Mesendoderm (in vitro differentiated cells): ENCODE measurements at places on chromosomes 4 and X.

DNA sequence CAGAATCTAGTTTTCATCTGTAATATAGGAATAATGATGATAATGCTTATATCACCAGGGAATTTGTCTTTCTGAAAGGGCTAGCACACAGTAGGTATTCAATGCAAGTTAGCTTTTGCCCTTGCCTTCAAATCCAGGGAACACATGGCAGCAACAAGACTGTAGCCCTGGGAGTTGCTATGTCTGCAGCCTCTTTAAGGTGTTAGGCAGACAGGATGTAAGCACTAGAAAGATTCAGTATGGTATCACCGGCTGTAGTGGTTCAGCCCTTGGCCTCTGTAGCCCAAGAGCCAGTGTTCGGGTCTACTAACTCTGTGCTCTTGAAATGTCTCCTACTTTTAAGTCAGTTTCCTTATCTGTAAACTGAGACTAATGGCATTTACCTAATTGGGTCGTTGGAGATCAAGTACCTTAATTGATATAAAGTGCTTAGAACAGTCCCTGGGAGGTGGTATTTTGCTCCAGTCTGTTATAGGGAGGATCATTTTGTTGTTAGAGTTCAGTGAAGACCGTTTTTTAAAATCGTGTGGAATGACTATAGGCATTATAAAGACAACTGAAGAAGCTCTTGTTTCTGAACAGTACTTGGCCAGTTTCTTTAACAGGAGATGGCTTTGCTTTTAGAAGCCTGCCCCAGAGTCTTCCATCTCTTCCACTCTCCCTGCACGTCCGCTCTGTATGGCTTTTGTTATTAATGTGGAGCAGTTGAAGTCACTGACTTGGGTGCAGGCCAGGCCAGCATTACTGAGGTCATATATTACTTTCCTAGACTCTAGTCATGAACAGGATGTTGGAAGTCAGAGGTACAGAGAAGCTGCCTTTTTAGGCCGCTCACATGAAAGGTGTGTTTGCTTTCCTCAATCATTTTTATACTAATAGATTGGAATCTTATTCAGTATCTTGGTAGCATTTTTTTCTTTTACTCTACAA is 44.8 kb downstream of the GAB1 start:
- peak; percentile 69 for DNase-seq

- DNase-seq: no peak
Observed at GRCh38 chr4:76892601-76893000, 5.3 kb downstream of the SOWAHB start.

DNA sequence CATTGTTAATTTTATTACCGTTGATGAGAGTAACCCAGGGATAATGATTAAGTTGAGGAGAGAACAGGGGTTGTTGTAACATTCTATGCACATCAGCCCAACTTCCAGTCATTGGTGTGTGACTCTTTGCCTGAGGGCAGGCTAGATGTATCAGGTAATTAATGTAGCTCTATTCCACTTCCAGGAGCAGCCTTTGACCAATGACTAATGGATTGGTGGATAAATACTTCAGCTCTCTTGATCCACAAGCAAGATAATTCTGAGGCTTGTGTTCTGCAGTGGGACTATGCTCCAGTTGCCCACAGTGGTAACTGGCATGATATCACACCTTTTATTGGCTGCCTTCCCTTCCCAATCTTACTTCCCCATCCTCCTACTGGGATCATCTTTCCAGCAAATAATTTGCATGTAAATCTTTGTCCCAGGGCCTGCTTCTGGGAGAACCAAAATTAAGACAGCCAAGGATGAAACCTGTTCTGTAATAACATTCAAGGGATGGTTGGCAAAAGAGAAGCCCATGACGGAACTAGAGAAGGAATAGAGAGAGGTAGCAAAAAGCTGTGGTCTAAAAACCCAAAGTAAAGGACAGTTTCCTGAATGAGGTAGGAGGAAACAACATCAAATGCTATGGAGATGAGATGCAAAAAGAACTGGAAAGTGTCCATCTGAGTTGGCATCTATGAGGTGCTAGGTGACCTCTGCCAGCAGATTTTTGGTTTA is 241.4 kb upstream of the RPS6KA3 start:
- DNase-seq: no peak

DNA sequence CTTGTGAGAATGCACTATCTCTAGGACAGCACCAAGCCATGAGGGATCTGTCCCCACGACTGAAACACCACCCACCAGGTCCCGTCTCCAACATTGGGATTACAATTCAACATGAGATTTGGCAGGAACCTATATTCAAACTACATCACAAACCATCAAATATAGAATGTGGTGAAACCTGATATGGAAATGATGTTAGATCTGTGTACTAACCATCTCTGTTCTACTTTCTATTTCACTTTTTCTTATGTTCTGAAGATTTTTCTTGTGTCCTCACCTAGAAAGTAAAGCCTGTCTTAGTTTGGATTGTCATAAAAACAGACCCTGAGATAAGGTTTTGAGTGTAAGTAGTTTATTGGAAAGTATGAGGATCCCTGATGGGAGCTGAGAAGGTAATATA is 37.8 kb upstream of the TACR3 start:
- DNase-seq: no peak

GRCh38 chrX:2427147-2427546 is 73.6 kb downstream of the DHRSX start:
- DNase-seq: no peak

DNA sequence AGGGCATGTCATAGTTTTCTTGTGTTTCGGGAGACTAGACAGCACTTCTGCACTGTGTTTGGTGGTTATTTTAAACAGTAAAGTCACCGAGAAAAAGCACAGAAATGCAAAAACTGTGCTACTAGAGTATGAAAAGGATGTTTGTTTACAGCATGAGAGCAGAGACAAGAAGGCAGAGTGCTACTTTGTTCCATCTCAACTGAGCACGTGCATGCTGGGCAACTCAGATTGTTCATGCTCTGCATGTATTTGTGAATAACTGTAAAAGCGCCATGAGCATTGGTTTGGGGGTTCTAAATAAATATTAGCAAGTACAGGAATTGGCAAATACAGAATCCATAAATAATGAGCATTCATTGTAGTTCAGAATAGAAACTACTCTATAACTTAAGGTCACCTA is 7.4 kb downstream of the EVC start:
- no peak for DNase-seq

- peak; percentile 93 for DNase-seq
Observed at GRCh38 chr4:185425647-185426352, at the start of gene UFSP2. TSS of gene UFSP2 (minus strand) at chr4:185425964. CDS start at chr4:185425868, 96 bp downstream.

GRCh38 chr4:71607780-71608677 is 175.8 kb downstream of the GC start:
- DNase-seq: peak; percentile 62

DNA sequence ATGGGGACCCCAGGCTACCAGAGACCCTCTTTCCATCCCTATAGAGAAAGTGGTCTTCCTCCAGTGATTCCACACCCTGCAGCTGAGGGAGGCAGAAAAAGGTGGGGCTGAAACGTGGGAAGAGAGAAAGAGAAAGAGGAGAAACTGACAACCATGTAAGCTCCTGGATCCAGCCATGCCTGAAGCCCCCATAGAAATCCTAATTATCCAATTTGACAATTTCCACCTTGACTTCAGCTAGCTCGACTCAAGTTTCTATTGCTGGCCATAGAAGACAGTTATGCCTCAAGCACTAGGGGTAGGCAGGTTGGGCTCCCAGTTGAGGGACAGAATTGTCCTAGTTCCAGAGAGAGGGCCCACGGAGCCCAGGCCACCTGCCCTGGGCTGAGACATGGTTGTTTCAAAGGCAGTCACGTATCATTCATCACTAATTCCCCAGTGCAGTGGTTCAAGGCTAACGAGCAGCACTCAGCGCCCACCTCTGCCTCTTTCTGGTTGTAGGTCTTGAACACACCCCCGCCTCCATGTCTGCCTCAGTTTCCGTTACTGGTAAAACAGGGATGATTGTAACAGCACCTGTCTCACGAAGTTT is 39.8 kb upstream of the ASMTL start:
- DNase-seq: no peak
